CD4-positive, alpha-beta T cell treated with Interleukin-17A for 1 hour (primary cell): ENCODE measurements at places on chromosomes 1 and 21.
A peak's percentile ranks its signal among the peaks of the same experiment; 100 is the strongest.

DNA sequence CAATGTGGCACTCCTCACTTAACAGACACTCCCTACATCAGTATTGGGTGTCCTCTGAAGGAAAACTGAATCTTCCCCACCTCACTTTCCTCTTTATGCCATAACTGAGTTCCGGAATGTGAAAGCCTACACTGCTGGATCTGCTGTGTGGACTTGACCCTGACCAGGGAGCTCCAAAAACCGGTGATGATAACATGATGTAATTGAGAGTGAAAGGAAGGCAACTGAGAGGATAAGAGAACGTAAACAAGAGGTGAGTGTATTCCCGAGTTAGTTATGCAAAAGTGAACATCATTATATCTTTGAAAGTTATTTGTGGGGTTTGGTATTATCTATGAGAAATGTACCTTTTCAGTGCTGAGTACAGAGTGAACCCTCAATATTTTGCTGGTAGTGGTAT is 1794.8 kb downstream of the MRPL39 start:
- DNase-seq, result no peak

DNA sequence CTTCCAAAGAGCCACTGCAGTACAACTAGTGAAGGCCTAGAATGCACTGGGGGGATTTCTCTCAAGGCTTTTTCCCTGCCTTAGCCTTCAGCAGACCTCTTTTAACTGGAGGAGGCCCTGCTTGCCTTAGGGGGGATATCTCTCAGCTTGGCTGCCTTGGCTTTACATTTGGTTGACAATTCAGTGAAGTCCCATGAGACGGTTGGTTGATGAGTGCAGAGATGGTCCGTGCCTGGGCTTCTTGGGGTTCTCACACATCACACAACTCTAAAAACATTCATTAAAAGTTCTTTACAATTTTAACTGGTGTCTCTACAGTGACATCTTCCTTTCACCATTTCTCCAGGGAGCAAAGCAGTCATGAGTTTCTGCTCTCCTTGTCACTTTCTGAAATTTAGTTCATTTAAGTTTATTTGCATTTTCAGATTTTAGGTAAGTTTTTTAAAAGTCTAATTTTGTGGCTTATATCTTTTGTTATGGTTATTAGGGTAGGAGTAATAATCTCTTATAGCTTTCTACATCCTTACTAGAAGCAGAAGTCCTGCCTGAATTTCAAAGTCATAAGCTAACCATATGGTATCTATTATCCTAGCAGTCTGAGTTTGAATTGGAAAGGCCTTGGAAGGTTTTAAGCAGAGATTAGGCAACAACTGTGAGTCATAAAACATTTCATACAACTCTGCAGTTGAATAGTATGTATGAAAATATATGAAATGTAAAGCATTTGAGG is 487.6 kb downstream of the DPYD start:
- no peak for DNase-seq

GRCh38 chr1:166164995-166165660 is 1.7 kb downstream of the FAM78B start:
- DNase-seq, result peak; percentile 1

DNA sequence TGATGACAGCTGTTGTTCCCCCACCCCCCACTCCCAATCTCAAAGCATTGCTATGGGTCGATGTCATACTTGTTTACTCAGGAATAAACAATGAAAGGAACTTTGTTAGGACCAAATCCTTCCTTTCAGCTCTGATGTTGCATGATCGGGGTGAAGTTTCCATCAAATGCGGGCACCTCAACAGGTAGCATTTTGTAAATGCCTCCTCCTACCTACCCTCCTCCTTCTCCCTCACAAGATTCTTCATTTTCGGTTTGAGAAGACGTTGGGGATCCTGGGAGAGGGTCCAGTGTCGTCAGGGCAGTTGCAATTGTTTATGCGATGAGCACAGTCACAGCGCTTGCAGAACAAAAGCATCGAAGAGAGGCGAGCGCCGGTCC is 758 bp upstream of the HUNK start:
- no peak for DNase-seq

DNA sequence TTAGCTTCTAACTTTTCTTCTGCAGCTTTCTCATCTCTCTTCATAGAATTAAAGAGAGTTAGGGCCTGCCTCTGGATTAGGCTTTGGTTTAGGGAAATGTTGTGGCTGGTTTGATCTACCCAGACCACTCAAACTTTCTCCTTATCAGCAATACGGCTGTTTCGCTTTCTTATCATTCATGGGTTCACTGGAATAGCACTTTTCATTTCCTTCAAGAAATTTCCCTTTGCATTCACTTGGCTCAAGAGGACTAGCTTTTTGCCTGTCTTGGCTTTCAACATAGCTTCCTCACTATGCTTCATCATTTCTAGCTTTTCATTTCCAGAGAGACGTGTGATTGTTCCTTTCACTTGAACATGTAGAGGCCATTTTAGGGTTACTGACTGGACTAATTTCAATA is 59.6 kb downstream of the AKT3 start:
- DNase-seq, result no peak

- DNase-seq, result no peak
These were observed 150.5 kb downstream of the PCBP3 start for GRCh38 chr21:45794027-45794426.

GRCh38 chr1:192235127-192235526 is 76.9 kb downstream of the RGS18 start:
- no peak for DNase-seq

- no peak for DNase-seq
These were observed 194.5 kb downstream of the HIVEP3 start for GRCh38 chr1:41724248-41724647.

DNA sequence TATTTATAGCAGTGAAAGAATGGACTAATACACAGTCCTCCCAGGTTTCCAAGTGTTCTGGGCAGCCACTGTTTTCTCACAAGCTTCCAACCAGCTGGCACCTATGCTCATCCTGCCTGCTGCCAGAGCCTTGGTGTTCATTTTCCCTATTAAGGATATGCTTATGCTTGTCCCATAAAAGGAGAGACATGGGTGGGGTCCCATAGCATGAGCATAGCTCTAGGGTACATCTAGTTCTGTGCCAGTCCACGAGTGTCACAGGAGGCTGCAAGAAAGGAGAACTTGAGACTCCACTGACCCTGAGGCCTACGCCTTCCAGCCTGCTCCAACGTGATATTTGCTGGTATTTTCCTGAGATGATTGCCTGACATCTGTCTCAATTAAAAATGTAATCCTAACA is 192.4 kb upstream of the PTGFR start:
- no peak for DNase-seq

DNA sequence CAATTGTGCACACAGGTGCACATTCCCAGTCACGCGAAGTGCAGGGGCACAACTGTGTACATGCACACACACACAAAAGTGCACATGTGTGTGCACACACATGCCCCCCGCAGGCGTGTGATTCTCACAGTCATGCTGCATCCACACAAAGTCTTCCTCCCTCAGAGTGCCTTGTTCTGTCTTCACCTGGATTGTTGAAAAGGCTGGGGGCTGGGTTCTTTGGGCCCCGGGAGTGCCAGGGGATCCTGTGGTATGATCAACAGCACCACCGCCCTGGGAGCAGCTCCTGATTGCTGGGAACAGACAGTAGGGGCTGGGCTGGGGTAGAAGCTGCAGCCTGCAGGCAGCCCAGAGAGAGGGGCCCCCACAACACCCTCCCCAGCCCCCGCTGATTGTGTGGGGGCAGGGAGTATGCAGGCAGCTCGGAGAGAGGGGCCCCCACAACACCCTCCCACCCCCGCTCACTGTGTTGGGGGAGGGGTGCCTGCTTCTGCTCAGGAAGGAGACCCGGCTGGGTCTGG is 3.4 kb downstream of the COL18A1 start:
- DNase-seq, result no peak

DNA sequence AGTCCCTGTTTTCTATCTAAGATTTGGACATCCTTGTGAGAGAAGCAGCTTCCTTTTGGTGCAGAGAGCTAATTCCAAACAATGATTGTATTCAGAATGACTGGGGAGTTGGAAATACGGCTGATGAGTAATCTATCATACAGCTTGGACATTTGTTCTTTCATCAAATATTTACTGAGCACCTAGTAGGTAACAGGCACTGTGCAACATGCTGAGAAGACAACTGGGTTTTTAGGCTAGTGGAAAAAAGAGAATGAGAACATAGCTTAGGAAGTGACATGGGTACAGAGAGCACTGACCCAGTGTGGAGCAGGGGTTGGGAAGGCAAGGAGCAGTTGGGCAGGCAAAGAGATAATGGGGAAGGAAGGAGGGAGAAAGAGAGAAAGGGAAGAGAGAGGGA is 87.5 kb downstream of the TBX19 start:
- DNase-seq, result no peak

- DNase-seq, result no peak
These were observed 63.7 kb upstream of the DPT start for GRCh38 chr1:168792592-168793125.

GRCh38 chr1:55970526-55971110 is 608.7 kb downstream of the PLPP3 start:
- DNase-seq, result no peak

GRCh38 chr1:24803220-24803619 is 58.0 kb downstream of the CLIC4 start:
- DNase-seq, result no peak

DNA sequence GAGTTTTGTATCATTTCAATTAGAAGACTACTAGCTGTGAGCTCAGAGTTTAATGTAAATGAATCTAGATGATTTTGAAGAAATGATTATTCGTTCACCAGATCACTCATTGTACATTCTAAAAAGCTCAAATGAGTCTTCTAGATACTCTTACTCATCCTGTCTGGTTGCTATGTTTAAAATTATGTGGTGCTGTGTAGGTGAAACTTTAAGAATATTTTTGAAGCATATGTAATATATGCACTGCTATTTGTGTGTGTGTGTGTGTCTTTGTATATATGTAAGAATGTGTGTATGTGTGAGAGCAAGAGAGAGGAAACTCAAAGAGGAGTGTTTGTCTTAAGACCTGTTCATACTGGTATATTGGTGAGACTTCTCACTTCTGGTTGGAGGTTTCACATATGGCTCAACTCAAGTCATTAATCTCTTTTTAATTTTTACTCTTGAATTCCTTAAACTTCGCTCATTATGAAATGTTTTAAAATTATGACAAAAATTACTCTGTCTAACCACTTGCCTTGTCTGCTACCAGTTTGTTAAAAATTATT is 8.6 kb upstream of the C1orf105 start:
- no peak for DNase-seq

DNA sequence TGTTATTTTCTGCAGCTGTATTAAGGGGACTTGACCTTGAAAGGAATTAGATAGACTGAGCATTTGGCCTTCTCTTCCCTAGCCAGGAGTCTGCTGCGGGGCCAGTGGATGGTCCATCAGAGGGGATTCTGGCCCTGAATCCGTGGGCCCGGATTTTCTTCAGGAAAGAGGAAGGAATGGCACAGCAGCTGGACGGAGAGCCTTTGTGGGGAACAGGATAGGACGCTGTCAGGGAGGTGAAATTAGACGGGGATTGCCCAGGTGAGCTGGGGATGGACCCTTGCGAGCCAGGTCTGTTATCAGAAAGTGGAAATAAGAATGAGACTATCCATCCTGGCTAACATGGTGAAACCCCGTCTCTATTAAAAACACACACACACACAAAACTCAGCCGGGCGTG is 1.7 kb upstream of the C2CD2 start:
- no peak for DNase-seq

GRCh38 chr1:221188458-221188857 is 309.2 kb downstream of the HLX start:
- DNase-seq, result peak; percentile 2

- DNase-seq, result no peak
These were observed 111.4 kb upstream of the HOOK1 start for GRCh38 chr1:59703226-59703917.

GRCh38 chr1:173098117-173098516 is 47.4 kb upstream of the TNFSF18 start:
- no peak for DNase-seq

DNA sequence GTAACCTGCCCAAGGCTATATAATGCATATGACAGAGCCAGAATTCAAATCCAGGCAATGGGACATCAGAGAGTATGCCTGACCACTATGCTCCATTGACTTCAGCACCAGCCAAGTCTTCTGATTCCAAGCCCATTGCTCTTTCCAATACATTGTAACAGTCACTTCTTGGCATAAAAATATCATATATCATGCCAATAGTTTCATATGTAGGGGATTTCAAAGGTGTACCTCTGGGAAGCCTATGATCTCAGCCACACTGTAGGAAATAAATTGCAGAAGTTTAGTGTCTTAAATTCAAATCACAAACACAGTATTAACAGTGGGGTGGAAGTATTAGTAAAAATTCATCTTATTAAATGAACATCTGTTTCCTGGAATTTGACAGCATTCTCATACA is 30.0 kb upstream of the ROR1 start:
- DNase-seq, result no peak

DNA sequence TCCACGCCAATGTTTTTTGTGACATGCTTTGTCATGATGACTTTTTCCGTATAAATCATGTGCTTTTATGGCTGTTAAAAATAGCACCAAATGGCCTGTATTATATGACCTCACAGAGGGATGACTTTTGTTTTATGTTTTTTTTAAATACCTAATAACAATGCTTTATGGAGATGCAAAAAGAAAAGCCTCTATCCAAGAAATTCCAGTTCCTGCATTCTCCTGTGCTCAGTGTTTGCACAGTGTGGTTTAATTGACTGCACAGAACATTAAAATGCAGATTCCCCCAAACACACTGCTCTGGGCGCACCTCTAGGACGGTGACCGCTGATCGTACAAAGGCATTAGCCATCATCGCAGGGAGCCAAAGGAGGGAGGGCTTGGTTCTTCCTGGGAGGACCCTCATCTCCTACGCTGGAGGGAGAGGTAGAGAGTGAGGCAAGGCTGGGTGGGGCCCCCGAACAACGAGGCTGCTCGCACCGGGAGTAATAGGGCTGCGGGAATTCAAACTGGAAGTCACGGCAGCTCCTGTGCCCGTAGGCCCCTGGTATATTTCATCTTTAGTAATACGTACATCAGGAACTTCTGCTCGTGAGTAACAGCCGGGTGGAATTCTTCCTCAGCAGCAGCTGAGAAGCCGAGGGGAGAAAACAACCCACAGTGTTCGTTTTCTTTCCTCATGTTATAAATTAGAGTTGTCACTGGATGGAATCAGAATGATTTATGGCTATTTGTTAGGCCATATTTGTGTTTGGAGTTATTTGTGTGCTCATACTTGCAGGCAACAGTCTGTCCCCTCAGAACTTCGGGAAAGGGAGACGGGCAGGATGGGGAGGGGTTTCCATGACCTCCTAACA is 465.6 kb downstream of the CAMTA1 start:
- no peak for DNase-seq

DNA sequence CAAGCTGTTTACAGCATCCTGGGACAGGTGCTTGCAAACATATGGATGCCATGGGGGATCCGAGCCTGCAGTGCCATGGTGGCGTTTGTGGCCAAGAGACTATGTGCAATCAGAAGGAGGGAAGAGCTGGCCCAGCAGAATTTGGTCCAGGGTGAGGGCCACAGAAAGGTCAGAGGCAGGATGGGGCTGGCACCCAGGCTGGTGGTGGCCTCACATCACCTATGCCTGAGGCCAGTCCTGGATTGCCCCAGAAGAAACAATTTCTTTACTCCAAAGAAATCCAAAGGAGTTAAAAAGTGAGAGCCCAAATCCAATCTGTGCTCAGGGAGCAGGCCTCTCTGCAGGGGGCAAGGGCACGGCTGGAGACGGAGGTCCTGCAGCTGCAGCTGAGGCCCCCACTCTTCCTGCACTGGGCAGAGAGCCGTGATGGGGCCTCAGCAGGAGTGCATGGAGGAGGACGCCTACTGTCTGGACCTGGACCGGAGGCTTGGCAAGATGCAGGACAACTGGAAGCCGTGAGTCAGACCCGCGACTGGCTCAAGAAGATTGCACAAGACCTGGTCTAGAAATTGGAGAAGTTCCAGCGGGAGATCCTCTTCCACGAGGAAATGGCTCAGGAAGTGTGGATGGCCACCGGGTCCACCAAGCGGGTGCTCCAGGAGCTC is 163.5 kb downstream of the RYR2 start:
- no peak for DNase-seq

GRCh38 chr1:165387961-165388360 is 31.4 kb upstream of the LMX1A start:
- no peak for DNase-seq
